ENCODE measurements at places on chromosomes 16 and 17.

DNA sequence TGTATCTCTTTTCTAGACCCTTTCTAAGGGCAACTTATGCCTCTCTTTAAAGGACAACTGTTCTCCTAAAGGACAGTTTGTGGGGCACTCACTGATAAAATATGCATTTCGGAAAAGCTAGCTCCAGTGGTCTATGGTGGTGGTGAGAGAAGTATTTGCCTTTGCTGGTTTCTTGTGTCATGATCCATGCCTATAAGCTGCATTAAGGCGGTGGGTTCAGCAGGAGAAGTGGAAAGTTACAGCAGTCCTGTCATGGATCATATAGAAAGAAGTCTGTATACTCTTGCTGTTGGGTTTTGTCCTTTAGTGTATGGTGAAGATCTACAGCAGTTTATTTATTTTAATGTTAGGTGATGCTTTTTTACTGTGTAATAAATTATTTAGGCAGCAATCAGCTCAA, 563.9 kb upstream of the PSMD7 start:
- no peak for DNase-seq

DNA sequence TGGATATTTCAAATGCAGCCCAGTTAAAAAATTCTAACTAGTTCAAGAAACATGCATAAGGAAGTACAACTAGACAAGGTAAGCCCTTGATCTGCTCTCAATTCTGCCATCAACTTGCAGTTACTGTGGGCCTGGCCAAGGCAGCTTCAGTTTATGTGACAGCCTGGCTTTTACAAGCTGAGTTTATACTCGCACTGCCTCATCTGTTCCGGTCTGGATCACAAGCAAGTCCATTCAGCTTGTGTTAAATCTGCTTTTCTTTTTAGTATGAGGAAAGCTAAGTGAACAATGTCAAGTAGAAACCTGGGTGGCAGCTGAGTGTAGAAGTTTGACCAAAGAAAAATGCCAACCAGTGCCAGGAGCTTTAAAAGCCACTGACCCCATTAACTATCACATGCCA, 76.6 kb upstream of the CORO6 start:
- DNase-seq: no peak

DNA sequence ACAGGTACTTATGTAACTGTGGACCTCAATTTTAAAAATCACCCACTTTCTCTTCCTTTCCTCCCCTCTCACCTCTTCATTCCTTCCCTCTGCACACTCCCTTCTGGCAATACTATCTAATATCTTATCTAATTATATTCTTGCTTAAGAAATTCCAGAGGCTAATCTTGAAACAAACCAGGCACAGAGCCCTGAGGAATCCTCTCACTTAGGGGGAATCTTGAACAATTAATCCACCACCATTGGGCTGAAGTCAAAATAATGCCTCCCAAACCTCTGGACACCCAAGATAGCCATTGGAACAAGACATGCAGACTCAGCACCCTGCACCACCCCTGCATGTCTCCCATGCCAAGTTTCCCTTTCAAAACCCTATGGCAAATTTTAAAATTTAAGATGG, 1.0 kb upstream of the KRTAP4-6 start:
- no peak for DNase-seq

DNA sequence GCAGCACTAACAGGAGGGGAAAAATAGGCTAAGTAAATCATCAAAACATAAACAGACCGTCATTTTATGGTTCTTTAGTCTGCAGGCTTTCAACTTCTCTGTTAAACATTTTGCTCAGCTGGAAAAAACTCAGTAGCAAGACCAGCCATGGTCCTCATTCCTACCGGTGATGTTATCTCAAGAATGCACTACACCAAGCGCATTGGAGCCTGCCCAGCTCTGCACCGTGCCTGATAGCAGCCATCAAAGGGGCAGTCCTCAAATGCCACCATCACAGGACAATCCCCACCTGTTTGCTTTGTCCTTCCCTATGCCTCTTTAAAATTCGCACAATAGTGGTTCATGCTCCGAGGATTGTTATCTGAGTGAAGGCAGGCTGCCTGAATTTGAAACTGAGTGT, 181.5 kb upstream of the MON1B start:
- DNase-seq: no peak

GRCh38 chr16:566475-567372, at the start of gene NHLRC4:
NHLRC4 (plus strand) TSS chr16:567005; CDS start chr16:568048, 1,043 bp downstream.
- DNase-seq: no peak

DNA sequence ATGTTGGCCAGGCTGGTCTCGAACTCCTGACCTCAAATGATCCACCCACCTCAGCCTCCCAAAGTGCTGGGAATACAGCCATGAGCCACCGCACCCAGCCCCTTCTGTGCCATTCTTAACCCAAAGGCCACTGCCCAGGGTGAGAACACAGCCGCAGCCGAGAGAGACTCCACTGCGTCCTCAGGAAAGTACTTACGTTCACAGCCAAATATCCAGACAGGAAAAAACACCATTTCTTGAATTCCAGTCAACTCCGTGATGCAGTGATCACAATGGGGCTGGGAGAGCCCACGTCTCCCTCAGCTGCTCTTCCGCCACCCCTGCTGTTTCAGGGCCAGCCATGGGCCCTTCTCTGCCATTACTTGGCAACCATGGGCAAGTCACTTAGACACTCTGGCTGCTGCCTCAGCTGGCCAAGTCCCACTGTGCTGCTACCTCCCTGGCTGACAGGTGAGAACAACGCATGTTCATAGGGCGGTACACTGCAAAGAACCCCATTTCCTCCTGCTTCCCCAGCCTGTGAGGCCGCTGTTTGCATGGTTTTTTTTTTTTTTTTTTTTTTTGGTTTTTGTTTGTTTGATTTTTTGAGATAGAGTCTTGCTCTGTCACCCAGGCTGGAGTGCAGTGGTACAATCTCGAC, 4.3 kb downstream of the CDIP1 start:
- no peak for DNase-seq

DNA sequence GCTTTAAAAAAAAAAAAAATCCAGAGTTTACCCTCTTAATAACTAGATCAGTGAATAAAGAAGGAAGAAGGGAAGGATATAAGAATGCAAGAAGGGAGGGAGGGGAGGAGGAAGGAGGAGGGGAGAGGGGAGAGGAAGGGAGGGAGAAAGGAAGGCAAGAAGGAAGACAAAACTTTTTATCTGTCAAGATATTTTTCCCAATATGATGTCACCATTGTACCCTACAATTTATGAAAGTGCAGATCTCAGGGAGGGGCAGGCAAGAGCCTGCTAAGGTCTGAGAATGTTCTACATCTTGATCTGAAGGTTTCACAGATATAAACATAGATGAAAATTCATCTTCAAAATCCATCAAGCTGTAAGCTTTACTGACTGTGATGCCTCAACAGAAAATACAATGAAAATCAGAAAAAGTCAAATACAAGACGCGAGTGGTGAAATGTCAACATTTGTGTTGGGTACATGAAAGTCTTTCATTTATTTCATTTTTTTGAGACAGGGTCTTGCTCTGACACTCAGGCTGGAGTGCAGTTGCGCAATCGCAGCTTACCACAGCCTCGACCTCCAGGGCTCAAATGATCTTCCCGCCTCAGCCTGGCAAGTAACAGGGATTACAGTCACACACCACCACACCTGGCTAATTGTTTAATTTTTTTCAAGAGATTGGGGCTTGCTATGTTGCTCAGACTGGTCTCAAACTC, 57.1 kb upstream of the EMP2 start:
- no peak for DNase-seq

DNA sequence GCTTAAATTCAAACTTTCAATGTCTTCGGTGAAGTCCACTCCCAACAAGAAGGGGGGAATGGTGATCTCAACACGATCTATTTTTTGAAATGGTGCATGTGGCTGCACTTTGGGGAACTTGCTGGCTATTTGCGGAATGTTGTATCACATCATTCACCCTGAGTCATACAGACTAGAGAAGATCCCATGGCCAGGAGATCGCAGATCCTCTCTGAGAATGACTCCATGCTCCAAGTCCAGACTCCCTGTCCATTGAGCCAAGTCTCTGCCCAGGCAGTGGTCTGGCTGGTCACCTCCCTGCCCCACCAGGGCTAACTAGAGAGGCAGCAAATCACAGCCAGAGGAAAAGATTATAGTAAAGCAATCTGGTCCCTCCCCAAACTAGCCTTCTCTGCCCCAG, 120.6 kb downstream of the XYLT1 start:
- no peak for DNase-seq

GRCh38 chr17:70776441-70776840, 607.1 kb downstream of the KCNJ2 start:
- DNase-seq: no peak

DNA sequence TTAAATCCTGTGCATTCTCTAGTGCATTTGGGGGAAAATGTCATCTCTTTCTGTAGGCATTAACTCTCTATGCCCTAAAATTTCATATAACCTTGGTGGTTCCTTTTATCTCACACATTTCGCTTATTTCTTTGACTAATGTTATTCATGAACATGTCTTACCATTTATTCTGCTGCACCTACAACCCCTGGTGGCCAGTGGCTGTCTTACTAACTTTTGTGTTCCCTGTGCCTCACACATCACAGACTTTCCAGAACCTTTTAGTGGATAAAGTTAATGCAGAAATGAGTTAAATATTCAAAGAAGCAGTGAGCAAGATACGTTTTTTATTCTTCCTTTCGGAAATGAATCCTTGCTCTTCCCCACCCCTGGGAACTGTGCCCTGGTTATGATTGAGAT, 111.9 kb downstream of the CDH13 start:
- no peak for DNase-seq

DNA sequence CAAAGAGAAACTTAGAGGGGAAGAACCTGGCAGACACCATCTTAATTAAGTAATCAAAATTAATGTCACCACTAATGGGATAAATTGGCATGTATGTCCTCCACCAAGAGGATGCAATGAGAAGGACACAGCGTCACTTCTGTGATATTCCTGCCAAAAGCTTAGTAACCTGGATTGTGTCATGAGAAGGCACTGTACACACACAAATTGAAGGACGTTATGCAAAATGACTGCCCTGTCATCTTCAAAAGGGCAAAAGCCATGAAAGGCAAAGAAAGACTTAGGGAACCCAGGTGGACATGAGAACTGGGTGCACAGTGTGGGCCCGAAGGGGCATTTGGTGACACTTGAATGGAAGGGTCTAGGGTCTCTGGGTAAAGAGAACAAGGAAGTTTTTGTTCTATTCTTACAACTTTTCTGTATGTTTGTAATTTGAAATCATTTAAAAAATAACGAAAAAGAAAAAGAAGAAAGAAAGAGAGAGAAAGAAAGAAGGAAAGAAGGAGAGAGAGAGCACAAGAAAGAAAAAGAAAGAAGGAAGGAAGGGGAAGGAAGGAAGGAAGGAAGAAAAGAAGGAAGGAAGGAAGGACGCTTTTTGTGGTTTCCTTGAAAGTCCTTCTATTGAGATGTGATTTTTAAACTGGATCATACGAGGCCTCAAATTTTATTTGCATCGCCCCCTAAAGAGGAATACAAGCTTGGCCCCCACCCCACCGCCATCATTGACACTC, 4.0 kb upstream of the APOH start:
- DNase-seq: no peak

DNA sequence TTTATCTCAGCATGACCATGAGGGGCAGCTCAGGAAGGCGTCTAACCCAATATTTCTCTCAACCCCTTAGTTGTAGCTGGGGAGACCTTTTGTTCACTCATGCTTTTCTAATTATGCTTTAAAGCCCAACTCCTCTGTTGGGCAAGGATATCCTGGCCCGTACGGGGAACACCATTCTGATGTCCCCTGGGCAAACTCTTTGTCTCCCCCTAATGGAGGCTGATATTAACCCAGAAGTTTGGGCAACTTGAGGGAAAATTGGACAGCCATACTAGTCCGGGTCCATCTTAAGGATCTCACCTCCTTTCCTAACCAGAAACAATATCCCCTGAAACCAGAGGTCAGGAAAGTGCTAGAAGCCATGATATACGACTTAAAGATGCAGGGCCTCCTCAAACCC, 143.7 kb upstream of the COX10 start:
- no peak for DNase-seq

Data from SHP77 treated with DMSO at 0.1 percent for 48 hours (cell line).